Stomach (tissue), 19 donors: ENCODE measurements at places on chromosomes 3 and 15. TPM values are rescaled to one million over a fixed set of nuclear protein-coding genes. Genes with fewer than 3 reads are reported as not detected.

DNA sequence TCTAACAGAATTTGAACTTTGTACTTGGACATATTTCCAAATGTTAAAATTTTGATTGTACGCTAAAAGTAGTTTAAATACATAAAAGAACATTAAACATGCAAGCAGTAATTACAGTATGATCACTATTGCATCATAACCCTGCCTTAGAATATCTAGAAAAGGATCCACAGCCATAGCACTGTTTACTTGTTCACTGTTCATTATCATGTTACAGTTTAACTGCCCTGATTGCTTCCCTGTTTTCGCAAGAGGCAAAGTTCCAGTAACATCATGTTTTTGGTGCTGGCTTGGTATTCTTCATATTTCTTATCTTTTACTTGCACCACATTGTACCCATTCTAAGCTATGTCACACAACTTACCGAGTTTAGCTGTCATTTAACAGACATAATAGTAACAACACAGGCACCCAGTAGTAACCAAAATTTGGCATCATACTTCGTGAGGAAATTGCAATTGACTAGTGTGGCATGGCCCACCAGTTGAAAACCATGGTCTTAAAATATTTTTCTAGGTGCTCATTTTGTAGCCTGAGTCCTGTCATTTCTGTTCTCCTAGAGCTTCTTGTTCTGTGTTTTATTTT, 13.3 kb upstream of the TMEM87A start:
- no peak for DNase-seq
- H3K4me3 ChIP-seq = no peak overlapping the region
- H3K27ac ChIP-seq = no peak overlapping the region
- no peaks in the 10 kb centered on the region for H3K27me3 ChIP-seq
- H3K36me3 ChIP-seq = peaks cover 81% of the 10 kb centered on the region
- H3K4me1 ChIP-seq = no peaks in the 10 kb centered on the region

Gene LDHAL6B
- polyA plus RNA-seq = not detected

Gene SIDT1
- polyA plus RNA-seq = 2.4 TPM

- H3K27me3 ChIP-seq = no peaks in the 10 kb centered on the region
- no peak overlapping the region for H3K27ac ChIP-seq
- no peaks in the 10 kb centered on the region for H3K4me1 ChIP-seq
- no peak for DNase-seq
- no peaks in the 10 kb centered on the region for H3K36me3 ChIP-seq
- H3K4me3 ChIP-seq = no peak overlapping the region
Measured at GRCh38 chr3:54931182-54931581, 3.3 kb upstream of the LRTM1 start.

Gene ADGRG7
- not detected for polyA plus RNA-seq

Gene VIPR1
- polyA plus RNA-seq = 2.2 TPM

GRCh38 chr15:100766243-100767000, 113.2 kb upstream of the ALDH1A3 start:
- no peak overlapping the region for H3K4me3 ChIP-seq
- DNase-seq = no peak
- no peak overlapping the region for H3K27ac ChIP-seq
- no peaks in the 10 kb centered on the region for H3K36me3 ChIP-seq
- H3K4me1 ChIP-seq = no peaks in the 10 kb centered on the region
- H3K27me3 ChIP-seq = no peaks in the 10 kb centered on the region

GRCh38 chr3:194870394-194871110, 184.9 kb downstream of the FAM43A start:
- DNase-seq = no peak
- H3K4me3 ChIP-seq = no peak overlapping the region
- no peaks in the 10 kb centered on the region for H3K36me3 ChIP-seq
- no peaks in the 10 kb centered on the region for H3K27me3 ChIP-seq
- peak overlapping the region; percentile 63 for H3K27ac ChIP-seq

- peaks cover 14% of the 10 kb centered on the region for H3K4me1 ChIP-seq
- DNase-seq = no peak
- H3K4me3 ChIP-seq = no peak overlapping the region
- no peaks in the 10 kb centered on the region for H3K36me3 ChIP-seq
- H3K27me3 ChIP-seq = no peaks in the 10 kb centered on the region
Measured at GRCh38 chr15:39397883-39398282, 183.0 kb upstream of the THBS1 start.

Gene CA12
- polyA plus RNA-seq = 22.8 TPM

DNA sequence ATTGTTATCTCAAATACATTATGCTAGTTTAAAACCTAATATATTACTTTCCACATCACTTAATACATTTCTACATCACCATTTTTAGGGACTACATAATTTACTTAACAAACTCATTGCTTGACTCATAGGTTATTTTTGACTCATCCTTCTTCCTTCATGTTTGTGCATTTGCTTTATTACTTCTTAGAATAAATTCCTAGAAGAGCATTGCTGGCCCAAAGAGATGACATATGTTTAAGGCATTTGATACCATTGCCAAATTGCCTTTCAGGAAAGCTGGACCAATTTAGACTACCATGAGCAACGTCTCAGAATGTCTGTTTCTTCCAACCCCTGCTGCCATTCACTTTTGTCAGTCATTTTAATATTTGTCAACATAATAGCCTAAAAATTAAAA, 905.8 kb downstream of the IGSF11 start:
- no peaks in the 10 kb centered on the region for H3K4me1 ChIP-seq
- H3K27me3 ChIP-seq = no peaks in the 10 kb centered on the region
- no peaks in the 10 kb centered on the region for H3K36me3 ChIP-seq

Gene CCDC39
- polyA plus RNA-seq = not detected

Gene PARP15
- 0.25 TPM for polyA plus RNA-seq

GRCh38 chr3:166734734-166735133, 645.4 kb downstream of the ZBBX start:
- no peak overlapping the region for H3K4me3 ChIP-seq
- H3K27ac ChIP-seq = no peak overlapping the region
- H3K27me3 ChIP-seq = no peaks in the 10 kb centered on the region
- H3K4me1 ChIP-seq = no peaks in the 10 kb centered on the region
- no peak for DNase-seq

Gene RBP2
- 2.9 TPM for polyA plus RNA-seq

Gene PATL2
- polyA plus RNA-seq = 0.92 TPM

DNA sequence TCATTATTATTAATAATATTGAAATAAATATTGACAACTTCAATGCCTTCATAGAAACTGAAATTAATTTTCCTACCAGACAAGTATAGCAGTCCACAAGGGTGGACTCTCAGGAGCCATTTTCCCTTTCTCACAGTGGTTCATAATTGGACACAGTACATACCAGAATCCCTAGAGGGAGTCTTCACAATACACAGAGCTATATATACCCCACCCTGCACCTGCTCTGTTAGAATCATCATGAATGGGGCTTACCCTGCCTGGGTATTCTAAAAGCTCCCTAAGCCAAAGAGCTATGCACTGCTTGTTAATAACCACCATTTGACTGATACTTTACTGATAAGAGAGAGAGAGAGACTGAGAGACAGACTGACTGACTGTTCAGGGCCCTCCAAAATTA, 134.9 kb downstream of the FEZF2 start:
- H3K36me3 ChIP-seq = no peaks in the 10 kb centered on the region
- DNase-seq = no peak
- H3K4me1 ChIP-seq = no peaks in the 10 kb centered on the region

GRCh38 chr3:86923071-86923491, 67.9 kb downstream of the VGLL3 start:
- H3K4me3 ChIP-seq = no peak overlapping the region
- no peaks in the 10 kb centered on the region for H3K4me1 ChIP-seq
- no peak overlapping the region for H3K27ac ChIP-seq
- no peaks in the 10 kb centered on the region for H3K36me3 ChIP-seq
- DNase-seq = no peak

Gene ARGFX
- polyA plus RNA-seq = not detected

DNA sequence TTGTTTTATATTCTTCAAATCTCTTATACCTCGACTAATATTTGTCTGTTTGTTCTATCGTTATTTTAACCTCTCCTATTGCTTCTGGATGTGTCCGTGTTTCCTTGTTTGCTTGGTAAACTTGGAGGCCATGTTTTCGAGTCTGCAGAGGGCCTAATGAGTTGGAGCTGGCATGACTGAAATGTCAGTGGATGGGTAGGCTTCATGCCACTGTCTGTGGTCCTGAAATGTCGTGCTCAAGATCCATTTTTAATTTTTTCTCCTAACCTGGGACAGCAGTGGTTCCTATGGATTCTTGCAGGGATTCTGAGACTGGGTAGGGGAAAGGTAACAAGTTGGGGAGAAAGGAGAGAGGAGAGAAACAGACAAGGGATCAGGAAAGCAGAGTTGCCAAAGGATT, 18.8 kb upstream of the GASK1A start:
- no peak overlapping the region for H3K4me3 ChIP-seq
- H3K4me1 ChIP-seq = peaks cover 7% of the 10 kb centered on the region
- no peak overlapping the region for H3K27ac ChIP-seq

GRCh38 chr15:35304389-35304788, 219.3 kb upstream of the NANOGP8 start:
- DNase-seq = no peak
- H3K27me3 ChIP-seq = no peaks in the 10 kb centered on the region
- no peak overlapping the region for H3K4me3 ChIP-seq
- no peak overlapping the region for H3K27ac ChIP-seq
- H3K4me1 ChIP-seq = peaks cover 40% of the 10 kb centered on the region
- H3K36me3 ChIP-seq = no peaks in the 10 kb centered on the region

Gene LSAMP
- 1.7 TPM for polyA plus RNA-seq

Gene PLA2G4F
- 4.7 TPM for polyA plus RNA-seq

Gene NRG4
- polyA plus RNA-seq = 16.6 TPM

GRCh38 chr3:134659391-134660045, 8.7 kb upstream of the KY start:
- no peaks in the 10 kb centered on the region for H3K4me1 ChIP-seq
- H3K27ac ChIP-seq = no peak overlapping the region
- no peaks in the 10 kb centered on the region for H3K36me3 ChIP-seq
- no peaks in the 10 kb centered on the region for H3K27me3 ChIP-seq
- H3K4me3 ChIP-seq = no peak overlapping the region

Gene SCN11A
- not detected for polyA plus RNA-seq

DNA sequence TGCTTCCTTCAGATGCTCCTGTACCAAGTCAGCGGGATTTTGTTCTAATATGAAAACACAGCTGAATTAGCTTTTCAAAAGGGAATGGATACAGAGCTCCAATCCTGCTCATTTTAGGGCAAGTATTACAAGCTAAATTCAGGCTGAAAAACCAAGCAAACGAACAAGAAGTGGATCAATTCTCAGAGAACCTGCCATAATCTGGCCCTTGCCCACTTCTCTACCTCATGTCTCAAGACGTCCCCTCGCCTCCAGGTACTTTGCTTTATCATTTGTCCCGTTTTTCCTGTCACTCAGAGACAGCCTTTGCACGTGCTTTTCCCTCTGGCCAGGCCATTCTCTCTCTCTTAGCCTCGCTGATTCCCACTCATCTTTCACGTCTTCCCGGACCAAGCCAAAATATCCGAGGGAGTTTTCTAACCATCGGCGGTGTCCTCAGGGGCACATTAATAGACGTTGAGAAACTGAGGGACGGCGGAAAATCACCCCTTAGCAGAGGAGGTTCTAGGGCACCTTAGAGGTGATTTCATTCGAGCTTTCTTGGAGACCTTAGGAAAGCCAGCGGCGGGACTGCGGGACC, 654 bp downstream of the SUSD5 start:
- H3K4me1 ChIP-seq = peaks cover 13% of the 10 kb centered on the region
- no peaks in the 10 kb centered on the region for H3K36me3 ChIP-seq
- no peak for DNase-seq
- H3K4me3 ChIP-seq = peak overlapping the region; percentile 53
- H3K27me3 ChIP-seq = no peaks in the 10 kb centered on the region

Gene MORC1
- polyA plus RNA-seq = not detected

Gene RBPMS2
- 18.8 TPM for polyA plus RNA-seq

Gene CYP1A1
- polyA plus RNA-seq = not detected

Gene ROBO2
- polyA plus RNA-seq = 0.25 TPM

Gene GOLGA8G
- 0.03 TPM for polyA plus RNA-seq

DNA sequence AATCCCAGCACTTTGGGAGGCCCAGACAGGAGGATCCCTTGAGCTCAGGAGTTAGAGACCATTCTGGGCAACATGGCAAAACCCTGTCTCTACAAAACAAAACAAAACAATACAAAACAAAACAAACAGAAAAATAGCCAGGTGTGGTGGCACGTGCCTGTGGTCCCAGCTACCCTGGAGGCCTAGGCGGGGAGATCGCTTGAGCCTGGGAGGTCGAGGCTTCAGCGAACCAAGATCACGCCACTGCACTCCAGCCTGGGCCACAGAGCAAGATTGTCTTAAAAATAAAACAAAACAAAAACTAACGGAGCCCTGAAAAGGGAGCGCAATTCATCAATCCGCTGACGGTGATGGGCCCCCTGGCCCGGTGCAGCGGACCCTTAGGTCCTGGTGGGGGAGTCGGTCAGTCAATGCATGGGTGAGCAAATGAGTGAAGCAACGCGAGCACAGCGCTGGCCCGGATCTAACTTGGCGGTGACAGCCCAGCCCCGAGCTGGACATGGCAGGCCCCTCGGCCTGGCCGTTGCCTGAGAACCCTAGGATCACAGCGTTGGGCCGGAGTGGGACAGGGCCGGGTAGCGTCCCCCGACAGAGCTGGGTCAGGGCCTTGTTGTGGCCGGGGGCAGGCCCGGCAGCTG, 52.4 kb upstream of the BLM start:
- H3K4me1 ChIP-seq = peaks cover 42% of the 10 kb centered on the region
- H3K27ac ChIP-seq = peak overlapping the region; percentile 85
- peak overlapping the region; percentile 80 for H3K4me3 ChIP-seq
- H3K27me3 ChIP-seq = peaks cover 6% of the 10 kb centered on the region

DNA sequence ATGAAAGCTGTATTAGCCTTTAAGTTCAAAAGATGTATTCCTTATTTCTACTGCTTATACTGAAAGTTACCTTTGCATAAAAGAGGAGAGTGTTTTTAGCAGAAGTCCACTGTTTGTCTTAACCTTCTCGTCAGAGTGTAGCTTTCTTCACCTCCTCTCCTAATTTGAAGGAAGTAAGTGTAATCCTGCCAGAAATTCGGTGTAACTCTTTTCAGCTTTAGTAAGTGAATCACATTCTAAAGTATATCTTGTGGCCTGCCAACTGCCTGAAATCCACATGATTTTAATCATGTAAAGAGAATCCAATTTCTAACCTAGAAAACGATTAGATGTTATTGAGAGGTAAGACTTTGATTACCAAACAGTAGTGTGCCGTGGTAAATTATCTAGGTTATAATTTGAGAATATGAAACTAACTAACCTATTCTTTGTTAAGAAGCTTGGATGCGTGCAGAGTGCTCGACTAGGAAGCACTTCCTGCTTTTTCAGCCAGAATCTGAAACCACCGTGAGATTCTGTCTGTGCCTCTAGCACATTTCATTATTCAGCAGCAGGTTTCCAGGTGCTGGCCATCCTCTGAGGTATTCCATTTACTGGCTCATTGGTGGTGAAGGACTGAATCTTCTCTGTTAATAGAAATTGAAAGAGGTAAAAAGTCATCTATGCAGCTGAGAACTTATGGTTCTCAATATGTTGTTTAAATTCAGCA, 7.5 kb downstream of the GYG1 start:
- H3K4me1 ChIP-seq = peaks cover 47% of the 10 kb centered on the region
- no peaks in the 10 kb centered on the region for H3K27me3 ChIP-seq

Gene EOGT
- polyA plus RNA-seq = 7.2 TPM

Gene CACNA2D2
- polyA plus RNA-seq = 0.92 TPM

GRCh38 chr3:66158933-66159683, 61.7 kb upstream of the SLC25A26 start:
- DNase-seq = no peak
- H3K27me3 ChIP-seq = no peaks in the 10 kb centered on the region
- no peaks in the 10 kb centered on the region for H3K36me3 ChIP-seq
- H3K27ac ChIP-seq = no peak overlapping the region
